Activated CD8-positive, alpha-beta memory T cell treated with anti-CD3 and anti-CD28 coated beads for 1 hour (primary cell): ENCODE measurements at places on chromosomes 3 and 15.

GRCh38 chr15:50906954-50907600 is 1.4 kb upstream of the AP4E1 start:
- peak; percentile 49 for DNase-seq

DNA sequence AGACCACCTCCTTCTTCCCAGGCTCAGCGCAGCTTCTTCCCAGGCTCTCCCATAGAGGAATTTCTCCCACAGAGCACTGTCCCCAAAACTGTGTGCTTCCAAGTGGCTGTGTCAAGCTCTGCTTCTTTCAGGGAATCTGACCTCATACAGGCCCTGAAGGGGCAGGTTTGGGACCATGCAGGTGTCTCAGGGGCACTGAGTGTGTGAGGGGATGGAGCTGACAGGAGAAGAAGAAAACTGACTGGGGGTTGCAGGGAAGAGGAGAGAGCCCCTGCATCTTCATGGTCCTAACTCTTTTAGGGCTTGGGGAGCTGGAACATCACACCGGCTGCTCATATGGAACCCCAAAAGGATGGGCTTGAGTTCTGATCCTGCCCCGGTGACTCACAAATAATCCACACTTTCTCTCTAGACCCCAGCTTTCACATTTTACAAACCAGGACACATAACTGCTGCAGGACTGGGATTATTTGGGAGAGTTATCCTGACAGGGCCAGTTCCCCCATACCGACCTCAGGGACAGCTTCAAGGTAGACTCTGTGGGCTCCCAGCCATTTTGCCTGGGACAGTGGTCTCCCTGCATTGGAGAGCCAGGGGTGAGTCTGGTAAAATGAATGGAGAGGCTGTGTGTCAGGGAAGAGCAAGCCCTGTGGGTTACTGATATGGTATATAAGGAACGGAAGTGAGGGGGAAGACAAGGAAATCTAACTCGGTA is 316.1 kb downstream of the TLE3 start:
- no peak for DNase-seq

DNA sequence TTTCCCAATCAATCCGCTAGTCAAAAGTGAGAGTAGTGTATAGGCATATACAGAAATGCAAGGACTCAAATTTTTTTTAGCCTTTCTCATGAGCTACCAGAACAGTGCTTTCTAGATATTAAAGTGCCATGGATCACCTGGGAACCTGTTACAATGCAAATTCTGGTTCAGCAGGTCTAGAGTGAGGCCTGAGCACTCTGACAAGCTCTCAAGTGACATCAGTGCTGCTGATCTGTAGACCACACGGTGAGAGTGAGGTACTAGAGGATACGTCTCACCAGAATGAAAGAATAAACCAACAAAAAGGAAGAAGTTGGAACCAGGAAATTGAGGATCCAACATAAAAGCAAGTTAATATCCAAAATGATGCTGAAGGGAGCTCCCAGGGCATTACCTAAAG is 16.0 kb upstream of the PLA2G4D start:
- DNase-seq: no peak

DNA sequence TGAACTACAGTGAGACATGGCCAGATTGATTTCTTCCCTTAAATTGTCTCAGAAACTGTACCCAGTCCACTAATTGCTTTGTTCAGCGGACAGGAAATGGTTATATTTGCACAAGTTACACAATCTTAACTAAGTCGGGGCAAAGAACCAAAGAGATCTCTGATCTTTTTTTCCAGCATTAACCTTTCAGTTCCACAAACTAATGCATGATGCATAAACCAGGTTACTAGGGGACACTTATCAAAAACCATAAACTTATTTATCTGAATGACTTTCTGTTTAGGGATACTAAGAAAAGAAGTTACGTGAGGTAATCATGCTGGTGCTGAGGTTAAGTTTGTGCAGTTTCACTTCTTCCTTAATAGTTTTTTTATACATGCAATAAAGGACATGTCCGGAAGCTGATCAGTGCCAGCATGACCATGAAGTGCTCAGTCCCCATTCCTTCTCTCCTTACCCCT is 22.4 kb downstream of the FNDC3B start:
- no peak for DNase-seq

DNA sequence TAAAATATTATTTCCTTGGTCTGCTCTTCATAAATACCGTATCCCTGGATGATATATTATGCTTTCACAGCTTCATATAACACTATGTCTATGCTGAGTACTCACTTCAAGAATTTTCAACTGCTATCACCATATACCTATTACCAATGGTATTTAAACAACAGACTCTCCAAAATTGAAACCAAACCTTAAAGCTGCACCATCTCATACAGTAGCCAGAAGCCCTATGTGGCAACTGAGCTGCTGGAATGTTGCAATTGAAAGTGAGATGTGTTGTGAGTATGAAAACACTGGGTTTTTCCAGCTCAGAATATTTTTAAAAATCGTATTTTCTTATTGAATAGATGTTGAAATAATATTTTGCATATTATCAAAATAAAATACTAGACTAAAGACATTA is 130.1 kb upstream of the GOLGA6L6 start:
- DNase-seq: no peak
